ENCODE measurements at places on chromosomes 3 and 15.

DNA sequence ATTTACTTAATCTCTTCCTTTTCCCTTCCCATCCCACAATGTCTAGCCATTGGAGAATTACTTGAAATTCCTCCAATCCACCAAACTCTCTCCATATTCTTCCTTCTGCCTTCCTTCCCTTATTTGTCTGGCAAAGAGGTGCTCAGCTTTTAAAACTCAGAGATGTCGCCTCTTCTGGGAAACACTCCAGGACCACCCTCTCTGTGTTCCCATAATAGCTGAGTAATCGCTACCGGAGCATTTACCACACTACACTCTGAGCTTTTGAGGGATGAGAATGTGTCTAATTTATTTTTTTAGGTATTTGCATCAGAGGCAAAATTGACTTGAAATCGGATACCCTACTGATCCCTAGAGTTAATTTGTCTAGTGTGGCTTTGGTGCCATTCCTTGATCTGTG is 245.7 kb upstream of the TPRG1 start:
- no peak for DNase-seq

DNA sequence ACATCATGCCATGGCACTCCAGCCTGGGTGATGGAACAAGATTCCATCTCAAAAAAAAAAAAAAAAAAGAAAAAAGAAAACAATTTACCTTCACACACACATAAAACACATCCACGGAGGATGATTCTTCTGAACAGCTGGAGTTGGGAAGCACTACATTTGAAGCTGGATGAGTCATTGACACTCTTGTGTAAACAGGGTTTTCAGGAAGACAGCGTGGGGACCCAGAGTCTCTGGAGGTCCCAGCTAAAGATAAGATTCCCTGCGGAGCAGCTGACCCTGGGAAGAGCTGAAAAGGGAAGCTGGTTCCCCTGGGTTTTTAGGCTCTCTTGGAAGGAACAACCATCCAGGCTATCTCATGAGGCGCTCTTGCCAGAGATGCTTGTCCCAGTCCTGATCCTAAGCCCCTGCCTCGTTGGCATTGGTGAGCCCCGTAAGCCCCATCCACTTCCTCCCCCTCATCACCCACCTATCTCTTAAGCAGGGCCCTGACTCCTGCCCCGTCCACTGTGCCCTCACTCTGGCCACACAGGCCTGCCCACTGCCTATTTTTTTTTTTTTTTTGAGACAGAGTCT is 32.0 kb upstream of the FURIN start:
- no peak for DNase-seq

DNA sequence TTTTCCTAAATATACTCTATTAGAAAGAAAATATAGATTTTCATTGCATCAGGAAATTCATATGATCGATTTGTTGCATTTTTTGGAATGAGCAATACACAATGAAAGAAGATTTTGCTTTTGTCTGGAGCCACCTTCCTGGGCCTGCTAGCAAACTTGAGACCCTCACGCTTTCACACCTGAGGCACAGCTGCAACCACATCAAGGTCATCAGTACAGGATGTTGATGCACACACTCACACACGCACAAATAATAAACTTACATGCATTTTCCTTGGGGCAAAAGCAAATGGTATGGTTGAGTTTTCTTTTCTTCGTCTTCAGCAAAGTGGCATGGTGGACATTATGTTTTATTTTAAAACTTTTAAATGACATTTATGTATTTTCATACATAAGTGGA is 64.8 kb upstream of the SATB1 start:
- DNase-seq: no peak

DNA sequence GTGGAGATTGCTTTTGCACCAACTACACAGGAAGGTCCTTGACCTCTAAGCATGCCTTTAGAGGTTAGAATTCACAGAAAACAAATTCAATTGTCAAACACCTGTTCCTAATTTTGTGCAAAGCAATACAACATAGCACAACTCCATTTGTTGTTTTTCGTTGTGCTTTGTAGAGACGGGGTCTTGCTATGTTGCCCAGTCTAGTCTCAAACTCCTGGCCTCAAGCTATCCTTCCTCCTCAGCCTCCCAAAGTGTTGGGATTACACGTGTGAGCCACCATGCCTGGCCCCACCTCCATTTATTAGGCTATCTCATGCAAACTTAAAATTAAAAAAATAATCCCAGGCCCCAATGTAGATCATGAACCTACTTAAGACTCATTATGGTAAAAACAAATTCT is 6.0 kb downstream of the NCBP2 start:
- no peak for DNase-seq

- no peak for DNase-seq
These were observed 29.0 kb downstream of the ETV5 start for GRCh38 chr3:186079925-186080324.

DNA sequence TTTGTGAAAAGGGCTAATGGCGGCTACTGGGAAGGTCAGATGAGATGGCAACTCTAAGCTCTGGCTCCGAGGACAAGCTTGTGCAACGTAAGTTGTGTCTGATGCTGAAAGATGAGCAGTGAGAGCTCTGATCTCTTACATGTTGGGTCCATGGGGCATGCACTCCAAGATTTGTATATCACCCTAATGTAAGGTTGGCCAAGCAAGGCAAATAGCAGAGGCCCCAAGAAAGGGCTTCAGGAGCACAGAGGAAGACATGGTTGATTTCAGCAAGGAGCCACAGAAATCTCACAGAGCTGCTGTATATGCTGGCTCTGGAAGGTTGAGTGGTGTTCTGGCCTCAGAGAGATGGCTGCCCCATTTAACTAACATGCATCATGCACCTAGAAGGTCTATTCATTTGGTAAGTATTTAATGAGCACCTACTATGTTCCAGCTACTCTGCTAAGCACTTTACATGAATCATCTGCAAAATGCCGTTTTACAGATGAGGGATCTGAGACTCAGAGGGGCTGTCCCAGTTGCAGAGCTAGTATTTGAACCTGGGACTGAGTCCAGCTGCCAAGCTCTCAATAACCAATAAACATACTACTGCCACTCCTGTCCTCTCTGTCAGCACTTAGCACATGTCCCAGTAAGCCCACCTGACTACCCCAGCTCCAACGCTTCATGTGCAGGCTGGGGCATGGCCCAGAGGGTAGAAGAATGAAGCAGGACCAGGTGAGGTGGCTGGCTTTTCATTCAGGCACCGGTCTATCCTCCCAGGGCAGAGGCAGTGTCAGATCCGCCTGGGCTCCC is 27.8 kb upstream of the ATP2B2 start:
- DNase-seq: no peak

DNA sequence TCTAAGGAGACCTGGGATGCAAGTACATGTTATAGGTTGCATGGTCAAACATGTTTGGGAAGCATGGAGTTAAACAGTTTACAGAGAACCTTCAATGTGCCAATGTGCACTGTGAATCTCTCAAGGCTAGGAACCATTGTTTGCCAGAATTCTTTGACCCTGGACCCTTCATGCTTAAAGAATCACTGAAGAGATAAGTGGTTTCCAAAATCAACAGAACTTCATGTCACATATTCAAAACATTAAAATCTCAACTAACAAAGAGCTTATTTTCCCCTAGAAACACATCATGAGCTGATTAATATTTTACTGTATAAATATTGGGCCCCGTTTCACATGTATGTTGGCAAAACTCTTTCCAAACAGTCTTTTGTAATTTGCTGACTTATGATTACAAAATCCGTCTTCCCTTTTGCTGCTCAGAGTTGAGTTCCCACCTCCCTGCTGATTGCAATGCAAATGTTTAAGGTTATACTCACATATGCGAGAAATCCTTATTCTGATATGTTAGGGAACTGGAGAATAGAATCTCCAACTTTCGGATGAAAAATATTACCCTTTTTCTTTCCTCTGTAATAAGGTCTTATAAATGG is 380.2 kb downstream of the DIPK2A start:
- DNase-seq: no peak

DNA sequence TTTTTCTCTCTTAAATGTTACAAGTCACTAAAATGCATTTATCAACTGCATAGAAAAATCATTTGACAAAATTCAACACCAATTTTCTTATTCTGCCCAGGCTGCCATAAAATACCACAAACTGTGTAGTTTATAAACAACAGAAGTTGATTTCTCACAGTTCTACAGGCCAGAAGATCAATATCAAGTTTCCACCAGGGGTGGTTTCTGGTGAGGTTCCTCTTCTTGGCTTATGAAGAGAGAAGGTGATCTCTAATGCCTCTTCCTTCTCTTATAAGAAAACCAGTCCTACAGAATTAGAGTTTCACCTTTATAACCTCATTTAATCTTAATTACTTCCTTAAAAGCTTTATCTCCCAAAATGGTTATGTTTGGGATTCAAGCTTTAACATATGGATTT is 10.9 kb upstream of the CD200R1L start:
- DNase-seq: no peak

GRCh38 chr3:44915702-44916438 is 41.5 kb downstream of the TGM4 start:
- DNase-seq: no peak

GRCh38 chr15:63166219-63166618 is 8.9 kb upstream of the RPS27L start:
- no peak for DNase-seq

DNA sequence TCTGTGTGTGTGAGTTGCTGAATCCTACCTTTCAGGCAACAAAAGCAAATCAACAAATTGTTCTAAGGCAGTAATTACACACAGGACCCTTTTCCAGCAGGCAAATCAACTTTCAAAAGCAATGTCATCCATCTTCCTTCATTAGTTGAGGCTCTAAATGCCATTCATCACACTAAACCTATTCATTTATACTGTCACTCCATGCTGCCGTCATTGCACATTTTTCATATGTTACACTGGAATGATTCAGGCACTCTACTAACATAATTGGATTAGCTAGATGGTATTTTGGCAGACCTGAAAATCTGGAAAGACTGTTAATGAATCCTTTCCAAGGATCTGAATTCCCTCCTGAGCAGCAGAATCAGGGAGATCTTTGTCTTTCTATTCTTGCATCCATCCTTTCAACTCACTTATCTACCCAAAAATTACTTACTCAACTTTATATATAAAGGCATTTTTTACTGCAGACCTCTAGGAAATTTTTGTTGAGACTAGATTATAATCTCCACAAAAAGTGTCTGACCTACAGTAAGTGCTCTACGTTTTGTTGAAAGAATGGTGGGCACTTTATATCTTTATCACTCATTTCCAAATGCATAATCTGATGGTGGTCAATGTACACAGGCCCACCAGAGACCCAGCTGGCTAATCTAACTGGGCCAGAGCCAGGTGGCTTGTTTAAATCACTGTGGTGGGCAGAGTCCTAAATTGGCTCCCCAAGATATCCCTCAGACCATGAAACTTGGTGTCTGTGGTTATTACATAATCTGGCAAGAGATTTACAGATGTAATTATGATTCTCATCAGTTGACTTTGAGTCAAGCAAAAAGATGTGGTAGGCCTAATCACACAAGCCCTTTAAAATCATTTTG is 25.0 kb downstream of the MIX23 start:
- no peak for DNase-seq

DNA sequence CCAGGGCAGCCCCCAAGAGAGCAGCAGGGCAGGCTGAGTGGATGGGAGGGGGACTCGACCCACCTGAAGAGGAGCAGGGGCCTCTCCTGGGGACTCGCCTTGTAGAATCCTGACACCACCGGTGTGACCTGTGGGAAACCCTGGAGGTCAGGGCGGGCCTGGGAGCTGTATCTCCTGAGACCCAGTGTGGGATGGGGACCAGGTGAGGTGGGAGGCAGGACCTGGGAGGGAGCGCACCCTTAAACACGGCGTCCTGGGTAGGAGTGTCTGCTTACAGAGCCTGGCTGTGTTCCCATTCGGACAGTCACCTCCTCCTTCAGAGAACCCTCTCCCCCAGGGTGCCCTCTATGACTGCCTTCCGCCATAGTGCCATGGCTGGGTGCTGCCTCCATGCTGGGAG is 27.1 kb downstream of the C15orf39 start:
- no peak for DNase-seq

- no peak for DNase-seq
These were observed 4.2 kb upstream of the DGKG start for GRCh38 chr3:186366206-186366605.

GRCh38 chr3:31592764-31593163 is 60.0 kb downstream of the STT3B start:
- DNase-seq: no peak

Data from NCI-H2107 (cell line).